Activated CD4-positive, alpha-beta T cell treated with anti-CD3 and anti-CD28 coated beads, Interleukin-2, Interleukin-6, amounts not matched to agents 100 ng/mL and 50 ng/mL, durations not matched to agents 16 hours and 8 hours (primary cell): ENCODE measurements at places on chromosomes 13 and 19.

- peak; percentile 96 for DNase-seq
Measured at GRCh38 chr19:31214086-31214485, 135.2 kb downstream of the TSHZ3 start.

DNA sequence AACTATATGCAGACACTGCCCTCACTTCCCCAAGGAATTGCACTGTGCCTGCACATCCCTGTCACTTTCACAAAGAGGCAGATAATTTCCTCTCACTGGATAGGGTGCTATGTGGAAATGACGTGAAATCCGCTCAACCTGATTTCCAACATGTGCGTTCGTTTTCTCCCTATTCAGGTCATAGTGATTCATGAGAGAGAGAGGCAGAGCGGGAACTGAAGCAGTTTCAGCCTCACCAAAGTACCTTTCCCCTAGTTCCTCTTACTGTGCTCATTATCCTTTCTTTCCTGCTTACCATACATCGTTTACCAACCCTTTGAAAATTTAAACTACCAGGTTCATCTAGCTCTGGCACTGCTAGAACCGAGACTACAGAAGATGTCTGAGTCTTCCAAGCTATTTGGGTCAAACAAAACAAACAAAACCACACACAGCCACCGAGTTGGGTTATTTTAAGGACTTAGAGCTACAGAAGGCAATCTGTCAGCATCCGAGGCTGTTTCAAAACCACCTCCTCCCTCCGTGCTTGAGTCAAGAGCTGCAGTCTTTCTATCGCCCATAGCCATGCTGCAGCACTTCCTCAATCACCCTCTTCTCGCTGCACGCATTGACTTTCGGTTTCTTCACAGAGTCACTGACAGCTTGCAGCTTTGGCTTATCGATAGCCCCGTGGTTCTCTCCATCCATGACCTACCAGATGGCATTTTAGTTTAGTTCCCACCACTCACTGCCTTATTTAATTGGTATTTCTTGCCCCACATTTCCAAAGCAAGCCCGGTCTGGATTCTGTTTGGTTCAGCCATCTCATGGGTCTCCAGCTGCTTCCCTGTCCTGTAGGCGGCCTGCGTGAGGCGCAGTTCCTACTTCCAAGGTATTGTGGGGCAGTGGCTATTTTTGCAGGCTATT, 1395.8 kb downstream of the EFNB2 start:
- peak; percentile 74 for DNase-seq

DNA sequence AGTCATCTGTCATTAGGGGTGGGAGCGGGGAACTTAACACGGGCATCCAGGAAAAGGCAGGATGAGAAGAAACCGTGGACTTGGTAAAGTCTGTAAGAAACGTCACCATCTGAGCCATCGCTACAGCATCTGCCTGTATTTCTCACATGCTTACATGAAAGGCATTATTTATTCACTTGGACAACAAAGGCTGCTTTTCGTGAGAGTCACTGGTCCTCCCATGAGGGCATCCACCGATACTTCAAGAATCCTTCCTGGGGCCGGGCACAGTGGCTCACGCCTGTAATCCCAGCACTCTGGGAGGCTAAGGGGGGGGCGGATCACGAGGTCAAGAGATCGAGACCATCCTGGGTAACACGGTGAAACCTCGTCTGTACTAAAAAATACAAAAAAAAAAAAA, 16.1 kb downstream of the ZNF446 start:
- DNase-seq = no peak

DNA sequence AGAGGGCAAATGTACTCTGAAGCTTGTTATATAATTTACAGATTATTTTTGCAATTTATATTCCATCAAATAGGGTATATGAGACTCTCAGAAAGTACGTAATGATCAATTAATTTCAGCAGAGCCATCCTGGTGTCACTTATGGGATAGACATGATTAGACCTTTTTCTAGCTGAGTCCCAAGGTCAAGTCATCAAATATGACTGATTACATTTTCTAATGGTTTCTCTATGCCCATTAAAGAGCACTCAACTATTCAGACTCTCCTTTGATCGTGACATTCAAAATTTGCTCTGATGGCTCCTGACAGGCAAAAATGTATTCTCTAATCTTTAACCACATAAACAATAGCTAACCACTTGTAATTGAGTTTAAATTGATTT, 469.2 kb downstream of the COG6 start:
- DNase-seq = no peak

- no peak for DNase-seq
Measured at GRCh38 chr19:16463991-16464575, 7.7 kb downstream of the EPS15L1 start.

DNA sequence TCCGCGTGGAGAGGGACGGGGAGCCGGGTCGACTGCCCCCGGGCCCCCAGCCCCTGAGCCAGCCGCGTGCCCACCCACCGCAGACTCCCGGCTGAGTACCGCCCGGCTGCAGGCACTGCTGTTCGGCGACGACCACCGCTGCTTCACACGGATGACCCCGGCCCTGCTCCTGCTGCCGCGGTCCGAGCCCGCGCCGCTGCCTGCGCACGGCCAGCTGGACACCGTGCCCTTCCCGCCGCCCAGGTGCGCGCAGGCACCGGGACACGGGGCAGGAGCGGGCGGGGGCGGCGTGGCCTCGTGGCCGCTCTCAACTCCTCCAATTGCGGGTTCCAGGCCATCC, 1.6 kb downstream of the AMH start:
- no peak for DNase-seq

- DNase-seq = no peak
Measured at GRCh38 chr13:113666329-113666670, 719 bp upstream of the GRK1 start.

GRCh38 chr13:22357132-22357531, 686.3 kb downstream of the FGF9 start:
- DNase-seq = peak; percentile 22

DNA sequence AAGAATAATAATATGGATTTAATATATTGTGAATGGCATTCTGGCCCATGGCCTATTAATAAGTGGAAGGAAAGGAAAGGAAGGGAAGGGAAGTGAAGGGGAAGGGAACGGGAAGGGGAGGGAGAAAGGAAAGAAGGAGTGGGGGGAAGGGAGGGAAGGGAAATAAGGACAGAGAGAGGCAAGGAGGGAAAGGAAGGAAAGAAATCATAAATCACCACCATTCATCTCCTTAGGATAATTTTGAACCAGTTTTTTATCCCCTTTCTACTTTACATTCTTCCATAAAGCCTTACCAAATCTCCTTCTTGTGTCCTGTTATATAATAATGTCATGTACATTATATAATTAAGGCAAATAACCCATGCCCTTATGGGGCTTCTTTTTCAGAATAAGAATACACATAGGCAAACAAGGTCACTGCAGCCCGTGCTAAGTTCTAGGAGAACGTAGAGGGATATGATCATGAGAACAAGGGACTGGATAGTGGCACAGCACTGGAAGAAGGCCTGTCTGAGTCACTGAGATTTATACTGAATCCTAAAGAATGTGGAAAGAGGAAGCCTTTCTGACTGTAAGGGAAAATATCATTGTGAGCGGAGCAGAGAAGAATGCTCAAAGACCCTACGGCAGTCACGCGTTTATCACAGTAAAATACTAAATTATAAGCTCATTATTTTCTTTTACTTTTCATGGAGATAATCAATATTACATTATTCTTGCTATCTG, 444.5 kb upstream of the GPC6 start:
- DNase-seq = no peak

- DNase-seq = no peak
Measured at GRCh38 chr13:32211813-32212212, 103.3 kb downstream of the ZAR1L start.

DNA sequence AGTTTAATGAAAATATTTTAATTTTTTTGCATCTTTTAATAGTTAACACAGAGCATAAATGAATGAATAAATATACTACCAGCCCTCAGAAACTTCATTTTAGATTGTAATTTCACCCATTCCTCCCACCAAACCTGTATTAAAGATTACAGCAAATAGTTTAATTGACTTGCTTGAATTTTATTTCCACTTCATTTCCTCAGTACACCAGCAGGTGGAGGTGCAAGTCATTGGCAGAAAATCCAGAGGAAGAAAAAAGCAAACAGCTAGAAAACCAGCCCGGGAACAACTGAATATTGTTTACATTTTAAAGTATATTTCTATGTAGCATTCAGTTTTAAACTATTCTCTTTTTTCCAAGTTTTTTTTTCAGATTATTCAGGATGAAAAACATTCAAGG, 177.8 kb downstream of the OLFM4 start:
- peak; percentile 5 for DNase-seq

- DNase-seq = peak; percentile 32
Measured at GRCh38 chr13:30551189-30551588, 66.5 kb upstream of the USPL1 start.

DNA sequence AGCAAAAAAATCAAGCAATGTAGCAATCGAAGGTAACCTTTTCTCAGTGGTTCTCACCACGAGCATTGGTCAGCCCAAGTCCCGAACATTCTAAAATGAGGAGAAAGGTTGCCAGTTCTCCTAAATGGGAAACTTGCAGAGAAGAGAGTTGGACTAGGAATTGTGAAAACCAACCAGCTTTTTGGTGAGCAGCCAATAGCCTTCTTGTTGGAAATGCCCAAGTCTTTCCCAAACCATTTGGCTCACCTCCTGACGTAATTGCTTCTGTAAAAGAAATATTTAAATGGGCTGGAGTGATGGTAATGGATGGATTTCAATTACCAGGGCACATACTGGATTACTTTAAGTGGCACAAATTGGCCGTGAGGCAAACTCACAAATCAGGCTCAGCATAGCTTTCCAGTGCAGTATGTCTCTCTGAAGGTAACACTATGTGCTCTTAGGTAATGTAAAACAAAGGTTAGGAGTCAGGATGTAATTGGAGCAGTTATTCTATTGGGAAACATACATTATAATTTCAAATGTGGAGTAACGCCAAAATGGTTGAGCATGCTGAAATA, 423.2 kb downstream of the KLF5 start:
- DNase-seq = no peak

- DNase-seq = no peak
Measured at GRCh38 chr13:104553186-104553585, 1487.0 kb upstream of the SLC10A2 start.

DNA sequence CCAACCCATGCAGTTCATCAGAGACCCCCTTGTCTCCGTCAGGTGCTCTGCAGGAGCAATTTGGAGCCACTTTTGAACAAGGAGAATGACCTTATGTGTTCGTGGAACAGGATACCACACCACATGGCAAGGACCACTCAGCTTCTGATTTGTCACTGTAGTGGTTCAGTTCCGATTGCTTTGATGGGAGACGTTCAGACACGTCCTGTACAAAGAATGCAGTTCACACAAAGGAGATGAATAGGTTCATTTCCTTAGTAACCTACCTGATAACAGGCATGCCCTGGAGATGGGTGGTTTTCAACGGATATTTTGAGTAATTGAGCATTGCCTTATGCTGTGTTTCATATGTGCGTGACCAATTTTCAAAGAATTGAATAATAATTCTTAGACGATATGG, 17.2 kb downstream of the FGF9 start:
- no peak for DNase-seq

- DNase-seq = no peak
Measured at GRCh38 chr19:40921005-40921897, 39.2 kb upstream of the CYP2A7 start.

DNA sequence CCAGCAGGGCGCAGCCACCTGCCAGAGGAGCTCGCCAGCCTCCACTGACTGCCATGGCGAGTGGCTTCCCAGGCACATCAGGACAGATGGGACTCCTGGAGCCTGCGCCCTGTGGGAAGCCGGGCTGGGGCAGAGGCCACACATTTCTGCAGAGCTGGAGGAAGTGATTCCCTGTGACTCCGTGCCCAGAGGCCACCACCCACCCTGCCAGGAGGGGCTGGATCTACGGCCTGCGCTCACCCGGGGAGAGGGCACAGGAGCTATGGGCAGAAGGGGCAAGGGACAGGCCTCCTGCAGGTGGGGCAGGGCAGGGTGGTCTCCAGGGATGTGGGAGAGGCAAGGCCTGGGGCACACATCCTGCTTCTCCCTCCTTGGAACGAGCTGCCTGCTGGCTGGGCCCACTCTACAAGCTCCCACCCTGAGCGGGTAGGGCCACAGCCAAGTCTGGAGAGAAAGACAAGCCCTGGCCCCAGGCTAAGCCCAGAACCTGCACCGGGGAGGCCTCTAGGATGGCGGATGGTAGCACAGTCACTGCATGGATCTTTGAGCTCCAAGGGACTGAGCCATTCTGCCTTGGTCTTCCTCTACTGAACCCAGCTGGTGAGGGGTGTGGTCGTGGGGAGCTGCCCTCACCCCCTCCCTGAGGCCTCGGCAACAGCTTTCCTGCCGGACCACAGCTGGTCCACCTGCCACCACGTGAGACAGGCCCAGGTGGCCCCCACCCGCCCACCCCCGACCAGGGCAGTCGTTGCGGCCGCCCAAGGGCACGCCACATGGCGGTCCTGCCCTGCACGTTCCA, 40.6 kb downstream of the CEBPG start:
- DNase-seq = no peak

- no peak for DNase-seq
Measured at GRCh38 chr13:39550931-39551330, 52.1 kb downstream of the LHFPL6 start.

DNA sequence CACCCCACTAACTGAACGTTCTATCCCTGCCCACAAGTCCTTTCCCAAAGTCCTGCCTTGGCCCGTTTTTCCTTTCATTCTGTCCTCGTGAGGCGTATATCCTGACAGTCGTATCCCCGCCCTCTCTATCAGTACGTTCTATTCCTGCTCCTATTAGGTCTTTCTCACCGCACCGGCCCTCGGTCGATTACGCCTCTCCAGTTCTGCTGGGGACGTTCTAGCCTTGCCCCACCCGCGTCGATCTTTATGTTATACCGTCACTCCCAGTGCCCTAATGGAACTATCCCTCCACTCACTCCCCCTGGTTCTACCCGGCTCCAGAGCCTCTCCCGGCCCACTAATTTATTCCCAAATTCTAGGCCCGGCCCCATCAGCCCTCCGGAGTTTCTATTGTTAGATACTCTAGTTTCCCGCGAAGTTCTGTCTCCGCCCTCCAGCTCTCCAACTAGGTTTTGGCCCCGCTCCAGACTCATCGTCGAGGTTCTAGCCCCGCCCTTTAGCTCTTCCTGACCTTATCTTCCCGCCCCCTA, 2.0 kb downstream of the PLAUR start:
- DNase-seq = no peak

GRCh38 chr19:8388612-8388958, 1.6 kb upstream of the RAB11B start:
- no peak for DNase-seq

DNA sequence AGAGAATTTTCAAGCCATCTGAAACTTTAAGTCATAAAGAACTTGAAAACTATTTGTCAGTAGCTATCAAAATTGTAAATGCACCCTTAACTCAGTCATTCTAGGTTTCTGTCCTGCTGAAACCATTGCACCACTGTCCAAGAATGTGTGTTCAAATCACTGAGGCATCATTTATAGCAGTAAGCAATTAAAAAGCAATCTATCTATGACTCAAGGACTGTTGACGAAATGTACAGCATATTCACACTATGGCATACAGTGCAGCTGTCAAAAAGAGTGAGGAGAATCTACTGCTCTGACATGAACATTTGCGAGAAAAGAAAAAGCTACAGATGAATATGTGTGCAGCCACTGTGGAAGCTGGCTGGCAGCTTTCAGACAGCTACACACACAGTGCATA, 71.2 kb downstream of the ING1 start:
- DNase-seq = no peak

DNA sequence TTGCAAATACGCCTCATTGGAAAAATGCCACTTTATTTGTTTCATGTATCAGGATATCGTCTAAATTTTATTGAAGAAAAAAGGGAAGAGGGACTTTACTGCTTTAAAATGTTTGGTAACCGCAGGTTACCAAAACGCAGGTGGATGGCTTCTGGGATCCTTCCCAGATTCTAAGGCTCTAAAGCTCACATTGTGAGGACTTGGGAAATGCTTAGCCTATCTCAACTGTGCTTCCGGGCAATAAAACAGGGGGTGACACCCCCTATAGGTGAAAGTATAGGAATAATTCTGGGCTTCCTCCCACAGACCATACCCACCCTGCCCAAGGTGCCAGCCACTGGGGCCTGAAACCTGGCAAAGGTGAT, 73.2 kb upstream of the IPO5 start:
- no peak for DNase-seq
